Activated CD4-positive, CD25-positive, alpha-beta regulatory T cell (primary cell): ENCODE measurements at places on chromosomes 7 and 10.

GRCh38 chr10:124417895-124418725 is 613 bp downstream of the OAT start:
- DNase-seq = peak; percentile 16

DNA sequence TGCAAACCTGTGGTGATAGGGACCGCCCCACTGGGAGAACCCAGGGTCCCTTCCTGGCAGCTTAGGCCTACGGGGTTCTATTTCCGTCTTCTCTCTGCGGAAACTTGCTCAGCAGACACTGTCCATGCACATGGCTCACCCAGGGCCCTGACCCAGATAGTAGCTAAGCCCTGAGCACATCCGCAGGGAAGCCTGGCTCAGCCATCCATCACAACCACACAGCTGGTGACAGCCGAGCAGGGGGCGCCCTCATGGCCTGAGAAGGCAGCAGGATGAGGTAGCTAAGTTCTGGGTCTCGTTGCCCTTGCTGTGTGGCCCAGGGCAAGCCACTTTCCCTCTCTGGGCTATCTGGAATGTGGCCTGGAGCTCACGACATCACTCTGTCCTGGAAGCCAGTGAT is 23.3 kb downstream of the NPTX2 start:
- no peak for DNase-seq

DNA sequence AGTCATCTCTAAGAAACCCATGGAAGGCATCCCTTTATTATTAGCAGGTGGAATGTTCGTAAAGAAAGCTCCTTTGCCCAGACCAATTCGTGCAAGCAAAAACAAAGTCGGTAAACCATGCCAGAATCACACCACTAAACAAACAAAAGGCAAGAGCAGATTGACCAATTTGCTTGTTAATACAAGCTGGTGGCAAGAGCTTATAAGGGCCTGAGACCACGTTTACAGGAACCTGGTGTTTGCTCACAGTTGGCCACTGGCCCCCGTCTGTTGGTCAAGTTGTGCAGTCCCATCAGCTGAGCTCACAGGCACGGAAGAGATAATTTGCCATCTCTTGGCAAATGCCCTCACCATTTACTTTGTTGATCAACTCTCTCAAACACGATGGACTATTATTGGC is 342.2 kb upstream of the MKI67 start:
- DNase-seq = no peak

DNA sequence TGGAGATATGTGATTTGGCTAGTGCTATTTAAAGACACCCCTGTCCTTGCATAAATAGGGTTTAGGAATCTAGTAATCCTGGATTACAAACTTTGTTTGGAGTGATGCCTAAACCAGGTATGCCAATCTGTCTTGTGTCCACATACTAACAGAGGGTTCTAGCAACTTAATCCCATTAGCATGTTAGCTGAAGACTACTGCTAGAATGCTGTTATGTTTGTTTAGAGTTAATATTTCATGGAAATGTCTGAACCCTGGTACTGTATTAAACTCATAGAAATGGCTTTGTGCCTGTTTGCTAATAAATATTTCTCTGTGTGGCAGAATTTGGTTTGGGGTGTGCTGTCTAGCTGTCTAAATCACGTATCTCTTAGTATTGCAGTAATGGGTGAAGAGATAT is 150.8 kb downstream of the PFKFB3 start:
- no peak for DNase-seq

DNA sequence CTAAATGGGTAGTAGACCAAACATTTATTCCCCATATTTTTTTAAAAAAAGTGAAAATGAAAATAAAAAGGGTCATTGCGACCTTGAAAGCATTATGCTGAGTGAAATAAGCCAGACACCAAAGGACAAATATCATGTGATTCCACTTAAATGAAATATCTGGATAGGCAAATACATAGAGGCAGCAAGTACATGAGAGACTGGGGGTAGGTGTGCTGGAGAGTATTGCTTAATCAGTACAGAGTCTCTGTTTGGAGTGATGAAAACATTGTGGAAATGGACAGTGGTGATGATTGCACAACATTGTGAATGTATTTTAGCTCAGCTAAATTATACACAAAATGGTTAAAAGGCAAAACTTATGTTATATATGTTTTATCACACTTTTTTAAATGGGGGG is 169.4 kb downstream of the AKR1D1 start:
- DNase-seq = no peak

DNA sequence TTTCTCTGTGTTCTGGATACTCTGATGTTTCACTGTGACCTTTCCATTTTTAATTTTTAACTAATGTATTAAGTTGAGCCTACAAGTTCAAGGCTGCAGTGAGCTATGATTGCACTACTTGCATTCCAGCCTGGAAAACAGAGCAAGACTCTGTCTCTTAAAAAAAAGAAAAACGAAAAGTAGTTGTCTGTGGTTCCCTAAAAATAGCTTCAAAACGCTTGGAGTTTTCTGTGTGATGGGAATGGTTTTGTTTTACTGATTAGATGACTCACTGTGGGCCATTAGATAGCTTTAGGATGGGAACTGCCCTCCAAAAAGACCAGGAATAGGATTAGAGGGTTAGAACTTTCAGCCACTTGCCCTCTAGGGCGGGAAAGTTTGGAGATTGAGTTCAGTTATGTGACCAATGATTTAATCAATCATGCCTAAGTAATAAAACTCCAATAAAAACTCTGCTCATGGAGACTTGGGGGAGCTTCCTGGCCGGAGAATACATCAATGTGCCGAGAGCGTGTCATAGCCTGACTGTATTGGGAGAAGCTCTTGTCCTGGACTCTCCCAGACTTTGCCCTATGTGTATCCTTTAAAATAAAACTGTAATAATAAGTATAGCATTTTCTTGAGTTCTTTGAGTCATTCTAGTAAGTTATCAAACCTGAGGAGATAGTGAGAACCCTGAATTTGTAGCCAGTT is 147.1 kb downstream of the LYZL1 start:
- DNase-seq = no peak

DNA sequence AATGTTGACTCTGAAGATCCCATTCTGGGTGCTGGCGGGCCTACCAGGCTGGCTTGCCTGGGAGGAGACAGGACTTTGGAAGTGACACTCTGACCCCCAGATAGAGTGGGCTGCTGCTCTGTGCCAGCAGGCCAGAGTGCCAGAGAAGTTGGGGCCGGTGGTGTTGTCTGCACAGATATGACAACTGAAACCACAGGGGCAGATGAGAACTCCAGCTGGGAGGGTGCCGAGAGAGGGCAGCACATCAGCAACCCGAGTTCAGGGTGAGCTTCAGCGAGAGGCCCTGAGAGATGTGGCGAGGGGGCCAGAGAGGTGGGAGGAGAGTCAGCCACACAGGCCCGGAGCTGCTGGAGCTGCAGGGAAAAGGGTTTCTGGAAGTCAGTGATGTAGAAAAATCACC is 193.2 kb upstream of the MGMT start:
- DNase-seq = no peak

DNA sequence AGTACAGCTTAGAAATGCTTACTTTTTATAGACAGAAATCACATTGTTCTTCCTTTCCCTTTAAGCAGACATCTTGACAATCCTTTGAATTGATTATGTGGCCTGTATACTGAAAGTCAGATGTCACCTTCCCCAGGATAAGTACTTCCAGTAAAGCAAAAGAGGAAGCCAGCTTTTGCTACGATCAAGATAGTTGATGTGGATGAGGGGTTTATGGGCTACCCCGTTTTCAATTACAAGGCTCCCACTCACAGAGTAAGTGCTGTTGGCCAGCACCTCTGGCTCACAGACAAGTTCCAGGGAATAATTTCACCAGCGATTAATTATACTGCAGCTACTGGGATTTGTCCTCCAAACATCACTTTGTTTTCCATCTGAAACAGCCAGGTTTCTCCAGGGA is 95.1 kb upstream of the SAMD8 start:
- DNase-seq = no peak

DNA sequence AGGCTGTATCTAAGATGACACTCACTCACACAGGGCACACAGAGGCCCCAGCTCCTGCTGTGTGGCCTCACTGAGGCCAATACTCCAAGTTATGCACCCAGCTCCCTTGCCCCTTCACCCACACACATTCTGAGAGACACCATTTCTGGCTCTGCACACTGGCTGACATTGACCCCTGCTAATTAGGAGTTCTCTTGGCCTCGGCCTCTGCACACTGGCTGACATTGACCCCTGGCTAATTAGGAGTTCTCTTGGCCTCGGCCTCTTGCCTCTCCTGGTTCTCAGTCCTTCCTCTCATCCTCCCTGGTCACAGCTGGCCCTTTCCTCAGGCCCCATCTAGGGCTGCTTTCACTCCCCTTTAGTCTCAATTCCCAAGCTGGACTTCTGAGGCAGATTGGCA is 97.3 kb downstream of the GRID1 start:
- no peak for DNase-seq

GRCh38 chr10:44628921-44629320 is 244.0 kb upstream of the CXCL12 start:
- no peak for DNase-seq

GRCh38 chr7:158929306-158929705 is 72.9 kb downstream of the DYNC2I1 start:
- no peak for DNase-seq

GRCh38 chr7:155457544-155458110 is 302 bp upstream of the EN2 start:
- DNase-seq = no peak

GRCh38 chr10:120996456-120997034 is 145.4 kb downstream of the WDR11 start:
- DNase-seq = no peak

- DNase-seq = no peak
Measured at GRCh38 chr10:74377476-74377875, 226.5 kb downstream of the ADK start.

DNA sequence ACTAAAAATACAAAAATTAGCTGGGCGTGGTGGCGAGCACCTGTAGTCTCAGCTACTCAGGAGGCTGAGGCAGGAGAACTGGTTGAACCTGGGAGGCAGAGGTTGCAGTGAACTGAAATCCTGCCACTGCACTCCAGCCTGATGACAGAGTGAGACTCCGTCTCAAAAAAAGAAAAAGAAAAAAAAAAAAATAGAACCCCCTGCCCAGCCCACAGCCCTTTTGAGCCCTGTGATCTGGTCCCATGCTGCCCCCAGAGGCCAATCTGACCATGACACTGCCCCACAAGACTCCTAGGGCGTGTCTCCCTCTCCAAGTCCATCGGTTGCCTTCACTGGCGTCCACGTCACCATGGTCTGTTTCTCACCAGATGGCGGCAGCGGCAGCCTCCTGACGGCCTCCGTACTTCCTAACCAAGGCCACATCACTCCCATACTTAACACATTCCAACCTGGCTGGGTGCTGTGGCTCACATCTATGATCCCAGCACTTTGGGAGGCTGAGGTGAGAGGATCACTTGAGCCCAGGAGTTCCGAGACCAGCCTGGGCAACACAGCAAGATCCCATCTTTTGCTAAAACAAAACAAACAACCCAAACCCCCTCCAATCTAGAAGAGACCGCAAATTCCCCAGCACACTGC is 18.0 kb downstream of the STX1A start:
- no peak for DNase-seq

DNA sequence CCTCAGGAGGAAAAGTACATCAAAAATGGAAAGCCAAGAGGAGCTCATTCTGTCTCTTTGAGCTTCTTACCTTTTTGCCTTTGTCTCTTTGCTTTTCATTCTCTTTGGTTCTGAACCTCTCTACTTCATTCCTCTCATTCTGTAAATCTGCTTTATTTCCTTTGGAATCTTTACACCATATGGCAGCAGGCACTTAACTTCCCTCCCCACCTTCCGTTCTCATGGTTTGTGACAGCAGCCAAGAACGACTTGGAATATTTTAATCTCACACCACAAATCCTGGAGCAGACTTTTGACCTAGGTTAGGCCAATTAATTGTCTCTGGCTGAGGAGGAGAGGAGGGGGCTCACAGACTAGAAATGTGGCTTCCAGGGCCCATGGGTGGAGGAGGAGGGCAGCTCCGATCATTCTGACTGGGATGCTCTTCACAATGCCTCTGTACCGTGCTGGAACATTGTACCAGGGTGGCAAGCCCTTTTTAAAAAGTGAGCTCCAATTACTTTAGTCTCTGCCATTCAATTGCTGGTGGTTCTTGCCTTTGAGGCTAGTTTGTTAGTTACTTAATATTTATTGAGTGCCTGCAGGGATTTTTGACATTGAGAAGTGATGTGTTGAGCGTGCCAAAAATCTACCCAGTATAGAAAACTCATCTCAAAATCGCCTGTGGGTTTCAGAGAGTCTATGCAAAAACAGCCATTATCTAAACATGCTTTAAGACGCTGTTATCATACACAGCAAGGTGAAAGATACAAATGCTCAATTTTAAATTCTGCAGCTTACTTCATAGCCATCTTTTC is 386.6 kb downstream of the DPP6 start:
- DNase-seq = no peak

- no peak for DNase-seq
Measured at GRCh38 chr7:65454469-65454868, 80.8 kb downstream of the ZNF92 start.

GRCh38 chr10:67852761-67853160 is 14.8 kb upstream of the DNAJC12 start:
- no peak for DNase-seq

DNA sequence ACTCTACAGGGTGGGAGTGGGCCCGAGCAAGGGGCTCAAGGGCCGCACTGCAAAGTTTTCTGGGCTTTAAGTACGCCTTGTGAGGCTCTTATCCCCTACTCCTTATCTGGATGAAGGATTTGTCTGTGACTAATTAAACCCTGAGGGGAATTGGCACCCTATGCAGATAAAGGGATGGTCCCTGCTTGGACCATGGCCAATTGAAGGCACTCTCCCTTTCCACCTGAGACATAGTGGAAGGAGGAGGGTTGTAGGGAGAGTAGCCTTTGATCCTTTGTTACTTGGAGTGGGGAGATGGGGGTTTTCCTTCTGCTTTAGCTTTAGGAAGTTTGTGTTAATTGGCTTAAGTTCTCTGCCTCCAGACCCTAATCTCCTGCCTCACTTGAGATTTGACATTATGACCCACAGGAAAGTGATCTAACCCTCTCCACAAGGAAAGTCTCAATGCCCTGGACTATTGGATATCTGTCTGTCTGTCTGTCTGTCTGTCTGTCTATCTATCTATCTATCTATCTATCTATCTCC is 1158.8 kb upstream of the SORCS1 start:
- DNase-seq = no peak

- DNase-seq = no peak
Measured at GRCh38 chr10:59073456-59074053, 102.9 kb upstream of the PHYHIPL start.

GRCh38 chr10:100612601-100613595 is 77.2 kb downstream of the HIF1AN start:
- DNase-seq = no peak

DNA sequence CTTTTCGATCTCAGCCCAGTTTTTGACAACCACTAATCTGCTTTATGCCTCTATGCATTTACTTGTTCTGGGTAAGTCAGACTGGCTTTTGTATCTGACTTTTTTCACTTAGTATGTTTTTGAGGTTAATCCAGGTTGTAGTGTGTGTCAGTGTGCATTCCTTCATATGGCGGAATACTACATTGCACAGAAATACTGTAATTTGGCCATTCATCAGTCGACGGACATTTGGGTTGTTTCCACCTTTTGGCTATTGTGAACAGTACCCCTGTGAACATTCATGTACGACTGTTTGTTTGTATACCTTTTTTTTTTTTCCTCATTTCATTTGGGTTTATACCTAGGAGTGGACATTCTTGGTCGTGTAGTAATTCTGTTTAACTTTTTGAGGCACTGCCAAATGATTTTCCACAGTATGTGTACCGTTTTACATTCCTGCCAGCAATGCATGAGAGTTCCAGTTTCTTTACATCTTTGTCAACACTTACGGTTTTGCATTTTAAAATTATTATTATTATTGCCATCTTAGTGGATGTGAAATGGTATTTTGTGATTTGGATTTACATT is 57.4 kb downstream of the MKLN1 start:
- DNase-seq = no peak
